Stimulated activated CD4-positive, alpha-beta T cell treated with anti-CD3 and anti-CD28 coated beads, Interleukin-12 subunit alpha, Interleukin-12 subunit beta, amount 100 ng/mL, for 4 hours (primary cell): ENCODE measurements at places on chromosomes 16 and 17.

GRCh38 chr16:700684-701584 lies 4.7 kb downstream of the FBXL16 start:
- peak; percentile 53 for DNase-seq

- DNase-seq: peak; percentile 30
Measured at GRCh38 chr16:83215406-83216001, 588.7 kb downstream of the CDH13 start.

GRCh38 chr16:63744077-63744874 lies 1377.6 kb downstream of the CDH11 start:
- no peak for DNase-seq

DNA sequence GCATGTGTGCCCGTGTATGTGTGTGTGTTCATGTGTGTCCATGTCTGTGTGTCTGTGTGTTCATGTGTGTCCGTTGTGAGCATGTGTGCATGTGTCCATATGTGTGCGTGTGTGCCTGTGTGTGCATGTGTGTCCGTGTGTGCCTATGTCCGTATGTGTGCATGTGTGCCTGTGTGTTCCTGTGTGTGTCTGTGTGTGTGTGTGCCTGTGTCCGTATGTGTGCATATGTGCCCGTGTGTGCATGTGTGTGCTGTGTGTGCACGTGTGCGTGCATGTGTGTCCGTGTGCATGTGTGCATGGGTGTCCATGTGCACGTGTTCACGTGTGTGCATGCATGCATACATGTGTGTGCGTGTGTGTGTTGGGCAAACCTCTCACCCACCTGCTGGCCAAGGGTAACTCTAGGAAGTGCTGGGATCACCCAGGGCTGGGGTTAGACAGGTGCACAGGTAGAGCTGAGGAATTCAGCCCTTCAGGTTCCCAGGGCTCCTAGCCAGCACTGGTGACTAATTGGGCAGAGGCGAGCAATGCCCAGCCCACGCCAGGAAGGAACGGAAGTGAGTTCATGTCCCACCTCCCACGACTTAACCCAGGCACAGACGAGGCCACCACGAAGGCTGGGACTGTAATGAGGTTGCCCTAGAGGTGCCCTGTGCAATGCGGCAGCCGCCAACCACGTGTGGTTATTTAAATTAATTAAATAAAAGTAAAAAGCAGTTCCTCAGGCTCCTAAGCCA lies 8.2 kb upstream of the CSNK1D start:
- DNase-seq: peak; percentile 49

GRCh38 chr16:78929841-78930240 lies 670.7 kb downstream of the MAF start:
- no peak for DNase-seq

GRCh38 chr16:12440228-12440530 lies 363.5 kb downstream of the CPPED1 start:
- no peak for DNase-seq

- no peak for DNase-seq
Measured at GRCh38 chr17:30812218-30813177, 12.0 kb downstream of the CRLF3 start.

GRCh38 chr16:66487580-66488275 lies 60.6 kb downstream of the BEAN1 start:
- no peak for DNase-seq

- no peak for DNase-seq
Measured at GRCh38 chr17:45942284-45942683, 47.9 kb downstream of the MAPT start.

DNA sequence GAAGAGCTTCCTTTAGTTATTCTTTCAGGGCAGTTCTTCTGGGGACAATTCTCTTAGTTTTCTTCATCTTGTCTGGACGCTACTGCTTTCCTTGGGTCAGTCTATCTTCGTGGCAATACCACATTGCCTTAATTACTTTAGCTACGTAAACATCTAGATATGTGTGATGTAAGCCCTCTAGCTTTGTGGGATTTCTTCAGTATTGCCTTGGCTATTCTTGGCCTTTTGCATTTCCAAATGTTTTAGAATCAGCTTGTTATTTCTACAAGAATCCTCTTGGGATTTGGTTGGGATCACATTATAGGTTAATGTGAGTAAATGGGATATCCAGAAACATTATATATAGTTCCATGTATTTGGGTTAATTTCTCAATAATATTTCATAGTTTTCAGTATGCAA lies 9.0 kb upstream of the ST6GALNAC2 start:
- no peak for DNase-seq

DNA sequence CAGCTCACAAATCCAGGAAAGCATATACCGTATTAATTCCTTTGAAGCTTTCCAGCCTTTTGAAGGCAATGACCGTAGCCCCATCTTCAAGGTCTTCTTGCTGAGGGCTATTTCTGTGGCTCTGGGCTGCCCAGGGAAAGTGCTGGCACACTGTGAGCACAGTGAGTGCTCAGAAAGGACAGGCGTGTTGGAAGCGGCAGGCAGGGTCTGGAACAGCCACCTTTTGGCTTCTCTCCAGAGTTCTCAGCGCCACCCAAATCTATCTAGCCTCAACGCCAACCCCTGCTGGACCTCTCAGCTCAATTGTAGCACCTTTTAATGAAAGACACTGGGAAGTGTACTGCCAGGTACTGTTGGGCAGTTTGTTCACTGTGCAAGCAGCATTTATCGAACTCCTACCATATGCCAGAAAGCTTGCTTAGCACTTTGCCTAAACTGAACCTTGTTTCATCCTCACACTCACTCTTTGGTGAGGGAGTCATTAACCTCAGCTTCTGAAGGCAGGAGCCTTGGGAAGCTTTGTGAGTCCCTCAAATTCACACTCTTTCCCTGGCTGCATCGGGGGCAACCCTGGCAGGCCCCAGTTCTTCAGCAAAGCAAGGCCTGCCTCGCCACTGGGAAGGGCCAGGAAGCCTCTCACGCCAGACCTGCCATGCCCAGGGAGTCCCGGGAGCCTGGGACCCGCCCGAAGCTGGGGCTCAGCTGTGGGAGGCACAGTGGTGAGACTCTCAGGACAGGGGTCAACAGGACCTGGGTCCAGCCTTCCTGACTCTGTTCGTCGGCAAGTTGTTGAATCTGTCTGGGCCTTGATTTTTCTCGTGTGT lies 13.5 kb upstream of the CIBAR2 start:
- no peak for DNase-seq

DNA sequence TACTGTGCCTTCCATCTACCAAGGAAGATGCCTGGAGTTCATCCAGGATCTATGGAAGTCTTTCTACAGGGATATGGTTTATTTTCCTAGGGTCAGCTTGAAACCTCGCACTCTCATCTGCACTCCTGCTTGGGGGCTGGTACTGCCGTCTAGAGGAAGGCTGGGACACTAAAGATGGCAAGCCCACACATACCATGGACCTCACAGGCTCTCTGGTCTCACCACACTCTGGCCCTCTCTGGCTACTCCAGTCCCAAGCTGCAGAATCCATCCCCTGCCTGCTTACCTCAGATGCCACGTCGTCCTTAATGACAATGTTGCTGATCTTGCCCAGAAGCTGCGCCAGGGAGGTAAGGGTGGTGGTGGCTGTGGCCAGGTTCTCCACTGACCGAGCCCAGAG lies 2.1 kb upstream of the UNC119 start:
- DNase-seq: no peak

DNA sequence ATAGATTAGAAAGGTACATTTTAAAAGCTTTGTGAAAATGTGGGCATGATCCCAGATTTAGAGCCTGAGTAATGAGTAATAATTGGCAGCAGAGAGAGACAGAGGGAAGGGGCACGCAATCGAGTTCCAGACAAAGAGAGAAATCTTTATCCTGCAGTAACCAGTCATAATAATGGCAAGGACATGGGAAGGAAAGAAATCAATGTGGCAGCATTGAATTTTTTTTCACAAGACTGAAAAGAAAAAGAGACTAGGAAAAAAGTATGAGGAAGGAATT lies 790.8 kb upstream of the SOX9 start:
- DNase-seq: no peak

DNA sequence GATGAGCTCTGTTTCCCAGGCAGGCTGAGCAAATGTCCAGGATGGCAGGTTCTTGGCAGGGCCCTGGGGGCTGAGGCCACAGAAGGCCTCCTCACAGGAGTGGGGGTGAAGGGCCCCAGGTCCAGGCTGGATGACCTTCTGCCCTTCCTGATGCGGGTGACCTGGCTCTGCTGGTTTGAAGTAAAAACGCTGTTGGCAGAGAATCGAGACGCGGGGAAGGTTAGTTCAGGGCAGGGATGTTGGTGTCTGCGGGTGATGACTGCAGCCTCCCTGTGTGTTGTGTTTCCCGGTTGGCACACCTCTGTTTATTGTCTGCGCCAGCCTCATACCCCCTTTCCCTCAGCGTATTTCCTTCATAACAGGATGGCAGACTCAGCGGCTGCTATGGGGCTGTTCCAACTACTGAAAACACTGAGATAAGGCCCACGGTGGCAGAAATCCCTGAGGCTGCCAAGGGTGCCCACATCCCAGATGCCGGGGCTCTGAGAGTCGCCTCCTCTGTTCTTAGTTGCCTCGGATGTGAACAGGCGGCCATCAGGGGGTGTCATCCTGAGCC lies 104.6 kb downstream of the METRNL start:
- DNase-seq: no peak

GRCh38 chr17:78654325-78654724 lies 77.1 kb upstream of the DNAH17 start:
- no peak for DNase-seq

DNA sequence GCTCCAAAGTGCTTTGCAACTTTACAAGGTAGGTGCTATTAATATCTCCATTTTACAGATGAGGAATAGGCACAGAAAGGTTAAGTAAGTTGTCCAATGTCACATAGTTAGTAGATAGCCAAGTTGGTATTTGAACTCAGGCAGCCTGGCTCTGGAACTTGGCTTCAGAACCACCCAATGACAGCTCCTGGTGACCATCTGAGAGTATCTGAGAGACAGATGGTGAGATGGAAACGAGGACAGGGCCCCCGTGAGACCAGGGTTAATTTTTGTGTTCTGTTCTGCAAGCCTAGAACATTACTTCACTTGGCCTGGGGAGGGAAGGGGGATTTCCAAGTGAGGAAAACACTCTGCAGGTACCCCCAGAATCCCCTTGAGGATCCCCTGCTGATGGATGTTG lies 9.8 kb upstream of the TMEM132E start:
- no peak for DNase-seq

DNA sequence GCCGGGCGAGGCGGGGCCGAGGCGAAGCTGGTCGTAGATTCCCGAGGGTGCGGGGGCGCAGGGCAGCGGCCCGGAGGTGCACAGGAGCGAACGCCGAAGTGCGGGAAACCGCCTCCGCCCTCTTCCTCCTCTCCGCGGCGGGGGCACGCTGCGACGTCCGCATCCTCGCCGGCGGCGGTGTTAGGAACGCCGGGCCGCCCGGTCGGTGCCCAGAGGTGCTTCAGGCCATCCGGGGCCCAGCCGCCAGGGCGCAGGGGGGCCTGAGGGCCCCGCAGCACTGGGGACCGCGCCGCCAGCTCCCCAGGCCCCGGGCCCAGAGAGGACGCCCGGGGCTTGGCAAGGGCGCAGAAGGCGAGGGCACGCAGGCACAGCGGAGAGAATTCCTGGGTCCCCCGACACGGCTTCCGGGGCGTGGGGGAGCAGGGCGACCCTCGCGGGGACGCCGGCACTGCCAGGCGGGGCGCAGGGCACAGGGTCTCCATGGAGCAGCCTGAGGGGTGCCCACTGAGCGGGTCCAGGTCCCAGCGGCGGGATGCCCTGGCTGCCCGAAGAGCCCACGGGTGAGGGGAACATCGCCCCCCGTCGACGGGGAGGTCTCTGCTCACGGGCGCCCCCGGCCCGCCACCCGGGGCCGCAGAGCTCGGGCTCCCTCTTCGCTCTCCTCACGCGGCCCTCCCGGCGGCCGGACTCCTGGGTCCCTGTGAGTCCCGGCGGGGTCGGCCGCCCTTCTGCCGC lies 576 bp downstream of the EPOP start:
- DNase-seq: peak; percentile 51

- DNase-seq: no peak
Measured at GRCh38 chr16:62638964-62639870, 603.0 kb upstream of the CDH8 start.

DNA sequence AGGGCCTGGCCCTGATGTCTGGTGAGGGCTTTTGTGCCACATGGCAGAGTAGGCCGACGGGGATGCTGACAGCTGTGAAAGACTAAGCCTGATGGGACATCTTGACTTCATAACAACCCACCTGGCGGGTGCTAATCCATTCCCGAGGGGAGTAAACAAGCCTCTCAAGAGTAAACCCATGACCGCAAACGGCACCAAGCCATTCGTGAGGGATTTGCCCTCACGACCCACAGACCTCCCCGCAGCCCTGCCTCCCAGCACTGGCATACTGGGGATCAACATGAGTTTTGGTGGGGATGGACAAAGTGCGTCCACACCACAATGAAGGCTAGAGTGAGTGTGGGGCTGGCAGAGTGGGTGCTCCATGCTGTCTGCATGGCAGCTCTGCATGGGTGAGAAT lies 11.7 kb downstream of the RNF213 start:
- no peak for DNase-seq

DNA sequence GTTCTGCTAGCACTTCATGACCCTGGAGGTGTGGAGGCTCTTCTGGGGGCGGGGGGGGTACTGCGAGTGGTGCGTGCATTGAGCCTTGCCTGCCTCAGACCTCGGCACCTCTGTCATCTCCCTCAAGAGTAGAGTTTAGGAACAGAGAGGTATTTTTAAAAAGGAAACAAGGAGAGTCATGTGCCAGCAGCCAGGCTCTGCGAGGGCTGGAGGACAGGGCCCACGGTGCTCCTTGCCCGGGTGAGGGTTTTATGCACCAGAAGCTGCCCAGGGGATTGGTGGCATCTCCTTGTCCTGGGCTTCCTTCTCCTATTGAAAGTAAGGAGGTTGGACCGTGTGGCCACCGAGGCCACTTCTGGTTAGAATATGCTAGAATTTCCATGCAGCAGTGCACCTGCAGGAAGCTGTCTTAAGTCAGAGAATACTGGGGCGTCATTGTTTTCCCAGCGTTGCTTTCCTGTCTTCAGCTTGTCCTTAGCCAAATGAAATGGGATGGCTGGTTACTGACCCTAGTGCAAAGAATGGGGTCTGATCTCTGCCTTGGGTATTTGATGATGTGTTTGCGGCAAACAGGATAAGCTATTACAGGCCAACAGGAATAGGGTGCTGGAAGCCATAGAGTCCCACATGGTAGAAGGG lies 3.2 kb downstream of the CBX2 start:
- DNase-seq: no peak

GRCh38 chr17:74211912-74212208 lies 1.5 kb upstream of the TTYH2 start:
- no peak for DNase-seq

GRCh38 chr17:36851250-36851649 lies 86.0 kb upstream of the LHX1 start:
- no peak for DNase-seq

GRCh38 chr16:4934591-4934990 lies 2.4 kb downstream of the PPL start:
- DNase-seq: no peak

- no peak for DNase-seq
Measured at GRCh38 chr16:49494474-49494873, 120.9 kb downstream of the C16orf78 start.

DNA sequence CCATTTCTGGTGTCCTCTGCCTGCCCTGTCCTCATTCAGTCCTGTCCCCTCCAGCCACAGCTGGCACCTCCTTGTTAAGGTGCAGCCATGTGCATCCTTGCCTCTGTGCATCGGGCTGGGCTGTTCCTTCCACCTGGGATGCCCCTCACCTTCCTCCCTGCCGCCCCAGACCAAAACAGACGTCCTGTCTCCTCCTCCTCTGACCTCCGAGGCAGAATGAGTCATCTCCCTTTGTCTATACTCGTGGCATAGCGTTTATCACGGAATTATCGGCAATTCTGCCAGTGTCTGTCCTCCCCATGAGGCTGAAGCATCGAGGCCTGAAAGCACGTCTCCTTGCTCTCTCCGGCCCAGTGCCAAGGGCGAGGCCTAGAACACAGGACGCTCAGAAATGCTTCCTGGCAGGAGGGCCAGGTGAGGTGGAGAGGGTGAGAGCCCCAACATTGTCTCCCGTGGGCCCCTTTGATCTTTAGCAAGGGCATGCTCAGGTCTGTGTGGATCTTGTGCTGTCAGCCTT lies 4.6 kb downstream of the RAI1 start:
- no peak for DNase-seq
